ENCODE measurements at places on chromosomes 13 and 19. TPM values are rescaled to one million over a fixed set of nuclear protein-coding genes. Genes with fewer than 3 reads are reported as not detected.

Gene CEACAM7
- total RNA-seq = not detected

Gene ZNF443
- 3.3 TPM for total RNA-seq

Gene RASA3
- total RNA-seq = 19.1 TPM

Gene MZT1
- 8.9 TPM for total RNA-seq

Gene CSNK1A1L
- not detected for total RNA-seq

Gene PSG5
- not detected for total RNA-seq

Gene ACP7
- total RNA-seq = not detected

GRCh38 chr19:4717966-4718701 lies 5.5 kb downstream of the DPP9 start:
- H3K4me1 ChIP-seq = peaks cover 72% of the 10 kb centered on the region
- H3K27me3 ChIP-seq = no peaks in the 10 kb centered on the region
- DNase-seq = no peak
- H3K4me3 ChIP-seq = no peak overlapping the region
- peak overlapping the region; percentile 36 for H3K27ac ChIP-seq

- H3K27ac ChIP-seq = no peak overlapping the region
- no peak for DNase-seq
- H3K27me3 ChIP-seq = peaks cover 25% of the 10 kb centered on the region
- H3K4me1 ChIP-seq = peaks cover 9% of the 10 kb centered on the region
Observed at GRCh38 chr13:26054896-26055295, 3.1 kb upstream of the SHISA2 start.

- no peak overlapping the region for H3K4me3 ChIP-seq
- H3K27ac ChIP-seq = no peak overlapping the region
- no peaks in the 10 kb centered on the region for H3K36me3 ChIP-seq
- DNase-seq = no peak
- H3K4me1 ChIP-seq = no peaks in the 10 kb centered on the region
Observed at GRCh38 chr19:33684538-33685232, 62.9 kb downstream of the CHST8 start.

- H3K36me3 ChIP-seq = no peaks in the 10 kb centered on the region
- no peaks in the 10 kb centered on the region for H3K4me1 ChIP-seq
- no peaks in the 10 kb centered on the region for H3K27me3 ChIP-seq
- no peak for DNase-seq
- no peak overlapping the region for H3K4me3 ChIP-seq
Observed at GRCh38 chr19:36265856-36266374, 51.0 kb downstream of the ZNF146 start.

DNA sequence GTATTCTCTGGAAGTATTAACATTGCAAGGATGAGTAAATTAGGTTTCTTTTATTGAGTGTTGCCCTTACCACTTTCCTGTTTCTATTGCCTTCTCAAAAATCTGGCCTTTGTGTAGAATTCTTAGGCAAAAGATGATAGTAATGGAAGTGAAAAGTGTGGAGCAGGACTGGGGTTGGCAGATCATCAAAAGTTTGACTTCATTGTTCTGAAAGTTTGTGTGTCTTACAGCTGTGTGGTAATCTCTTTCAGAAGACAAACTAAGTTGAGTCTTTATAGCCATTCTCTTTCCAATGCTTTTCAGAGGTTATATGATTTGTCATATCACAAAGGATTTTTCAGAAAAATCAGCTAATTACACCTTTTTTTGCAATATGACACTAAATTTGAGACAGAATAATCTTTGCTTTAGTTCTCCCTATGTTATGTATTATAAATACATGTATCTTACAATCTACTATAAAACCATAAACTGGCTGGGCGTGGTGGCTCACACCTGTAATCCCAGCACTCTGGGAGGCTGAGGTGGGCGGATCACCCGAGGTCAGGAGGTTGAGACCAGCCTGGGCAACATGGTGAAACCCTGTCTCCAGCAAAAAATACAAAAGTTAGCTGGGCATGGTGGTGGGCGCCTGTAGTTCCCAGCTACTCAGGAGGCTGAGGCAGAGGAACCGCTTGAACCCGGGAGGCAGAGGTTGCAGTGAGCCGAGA lies 8.7 kb upstream of the KCNRG start:
- H3K4me1 ChIP-seq = peaks cover 23% of the 10 kb centered on the region
- H3K4me3 ChIP-seq = no peak overlapping the region
- peaks cover 52% of the 10 kb centered on the region for H3K36me3 ChIP-seq
- DNase-seq = no peak
- H3K27me3 ChIP-seq = no peaks in the 10 kb centered on the region

DNA sequence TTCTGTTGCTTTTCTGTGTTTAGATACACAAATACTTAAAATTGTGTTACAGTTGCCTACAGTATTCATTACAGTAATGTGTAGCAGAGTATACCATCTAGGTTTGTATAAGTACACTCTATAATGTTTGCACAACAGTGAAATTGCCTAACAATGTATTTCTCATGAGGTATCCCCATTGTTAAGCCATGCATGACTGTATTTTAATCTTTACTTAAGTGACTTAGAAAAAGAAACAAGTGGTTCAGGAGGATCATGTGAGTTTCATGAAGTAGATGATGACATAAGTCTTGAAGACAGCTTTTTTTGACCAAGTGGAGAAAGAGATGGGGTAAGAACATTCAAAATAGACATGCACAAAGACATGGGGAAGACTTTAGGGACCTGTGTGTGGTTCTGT lies 8.4 kb upstream of the KCTD4 start:
- H3K4me1 ChIP-seq = peaks cover 4% of the 10 kb centered on the region
- H3K27ac ChIP-seq = no peak overlapping the region
- DNase-seq = no peak

- no peaks in the 10 kb centered on the region for H3K36me3 ChIP-seq
- no peaks in the 10 kb centered on the region for H3K4me1 ChIP-seq
- H3K4me3 ChIP-seq = no peak overlapping the region
- no peak overlapping the region for H3K27ac ChIP-seq
- no peaks in the 10 kb centered on the region for H3K27me3 ChIP-seq
Observed at GRCh38 chr13:40126306-40127085, 471.0 kb downstream of the COG6 start.

DNA sequence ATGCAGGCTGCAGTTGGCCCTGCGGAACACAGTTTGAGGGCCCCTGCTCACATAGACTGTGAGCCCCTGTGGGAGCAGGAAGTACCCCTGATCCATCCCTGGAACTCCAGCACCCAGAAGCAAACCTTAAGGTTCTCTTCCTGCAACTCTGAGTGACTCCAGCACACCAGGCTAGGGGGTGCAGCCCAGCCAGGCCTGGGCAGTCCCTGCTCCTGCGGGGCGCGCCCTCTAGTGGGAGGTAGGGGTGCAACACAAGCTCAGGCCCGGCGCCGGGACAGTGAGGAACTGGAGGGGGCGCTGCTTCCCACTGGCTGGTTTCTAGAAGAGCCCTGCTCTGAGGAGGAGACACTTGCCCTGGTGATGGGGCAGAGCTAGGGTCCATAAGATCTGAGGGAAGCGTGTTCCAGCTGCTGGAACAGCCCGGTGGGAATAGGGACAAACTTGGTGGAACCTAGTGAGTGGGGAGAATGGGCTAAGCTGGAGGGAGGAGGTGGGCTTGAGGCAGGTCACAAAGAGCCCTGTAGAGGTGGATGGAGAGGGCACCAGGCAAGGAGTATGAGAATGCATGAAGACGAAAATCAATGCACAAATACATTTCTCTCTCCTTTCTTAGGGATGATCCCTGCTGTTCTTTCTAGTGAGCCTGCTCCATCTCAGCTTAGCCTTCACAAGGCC lies 5.0 kb downstream of the ZSCAN5A start:
- H3K4me3 ChIP-seq = no peak overlapping the region
- H3K27me3 ChIP-seq = no peaks in the 10 kb centered on the region
- peak; percentile 81 for DNase-seq
- peaks cover 9% of the 10 kb centered on the region for H3K4me1 ChIP-seq
- H3K27ac ChIP-seq = no peak overlapping the region

DNA sequence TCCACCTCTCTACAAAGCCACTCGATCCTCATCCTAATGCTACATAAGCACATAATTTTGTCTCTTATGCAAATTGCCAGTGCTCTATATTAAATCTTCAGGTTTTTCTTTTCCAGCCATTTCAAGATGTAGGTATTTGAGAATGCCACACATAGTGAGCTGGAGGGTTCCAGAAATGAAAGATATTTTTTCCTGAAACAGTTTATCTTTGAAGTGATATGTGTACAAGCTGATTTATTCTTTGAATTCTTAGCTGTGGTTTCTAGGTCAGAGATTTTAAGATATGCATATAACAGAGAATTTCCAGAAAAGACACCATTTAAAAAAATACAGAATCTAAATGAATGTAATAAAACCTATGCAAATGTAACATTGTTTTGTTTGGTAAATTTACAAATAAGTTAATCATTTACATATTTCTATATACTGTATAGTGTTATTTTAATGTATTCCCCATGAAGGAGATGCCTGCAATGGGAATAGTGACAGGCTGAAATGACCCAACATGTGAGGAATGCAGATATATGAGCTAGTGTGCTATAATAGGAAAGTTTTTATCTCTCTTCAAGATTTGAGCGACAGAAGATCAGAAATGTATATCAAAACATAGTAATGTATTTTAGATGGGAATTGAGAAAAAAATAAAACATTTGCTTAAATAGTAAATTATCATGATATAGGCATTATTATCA lies 570.2 kb downstream of the SLITRK1 start:
- no peaks in the 10 kb centered on the region for H3K4me1 ChIP-seq
- no peaks in the 10 kb centered on the region for H3K27me3 ChIP-seq
- H3K4me3 ChIP-seq = no peak overlapping the region

DNA sequence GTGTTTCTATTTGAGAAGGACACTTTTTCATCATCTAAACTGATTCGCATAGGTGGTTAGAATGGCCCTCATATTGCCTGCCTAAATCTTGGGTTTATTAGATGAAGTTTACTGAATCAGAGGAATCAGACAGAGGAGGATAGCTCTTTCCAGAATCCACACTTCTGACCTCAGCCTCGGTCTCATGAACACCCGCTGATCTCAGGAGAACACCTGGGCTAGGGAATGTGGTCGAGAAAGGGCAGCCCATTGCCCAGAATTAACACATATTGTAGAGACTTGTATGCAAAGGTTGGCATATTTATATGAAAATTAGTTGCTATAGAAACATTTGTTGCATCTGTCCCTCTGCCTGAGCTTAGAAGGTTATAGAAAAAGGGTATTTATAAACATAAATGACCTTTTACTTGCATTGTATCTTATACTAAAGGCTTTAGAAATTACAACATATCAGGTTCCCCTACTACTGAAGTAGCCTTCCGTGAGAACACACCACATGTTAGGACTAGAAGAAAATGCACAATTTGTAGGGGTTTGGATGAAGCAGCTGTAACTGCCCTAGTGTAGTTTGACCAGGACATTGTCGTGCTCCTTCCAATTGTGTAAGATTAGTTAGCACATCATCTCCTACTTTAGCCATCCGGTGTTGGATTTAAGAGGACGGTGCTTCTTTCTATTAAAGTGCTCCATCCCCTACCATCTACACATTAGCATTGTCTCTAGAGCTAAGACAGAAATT lies 103.8 kb downstream of the TNFRSF19 start:
- no peak overlapping the region for H3K27ac ChIP-seq
- no peak for DNase-seq
- H3K27me3 ChIP-seq = no peaks in the 10 kb centered on the region
- no peaks in the 10 kb centered on the region for H3K4me1 ChIP-seq
- peaks cover 8% of the 10 kb centered on the region for H3K36me3 ChIP-seq

- peaks cover 8% of the 10 kb centered on the region for H3K4me1 ChIP-seq
- no peak within 1 kb of the TSS for H3K27ac ChIP-seq
- peaks cover 8% of the 10 kb centered on the region for H3K27me3 ChIP-seq
Observed at GRCh38 chr19:50513746-50514345, at the start of gene ASPDH. Gene ASPDH, minus strand, starts transcription at chr19:50513913. Its CDS starts 90 bp downstream, at chr19:50513823.

GRCh38 chr19:3368441-3368795 lies 2.0 kb downstream of the NFIC start:
- peak overlapping the region; percentile 91 for H3K27ac ChIP-seq
- H3K4me1 ChIP-seq = peaks cover 58% of the 10 kb centered on the region
- H3K4me3 ChIP-seq = peak overlapping the region; percentile 76
- H3K36me3 ChIP-seq = peaks cover 3% of the 10 kb centered on the region
- H3K27me3 ChIP-seq = no peaks in the 10 kb centered on the region

DNA sequence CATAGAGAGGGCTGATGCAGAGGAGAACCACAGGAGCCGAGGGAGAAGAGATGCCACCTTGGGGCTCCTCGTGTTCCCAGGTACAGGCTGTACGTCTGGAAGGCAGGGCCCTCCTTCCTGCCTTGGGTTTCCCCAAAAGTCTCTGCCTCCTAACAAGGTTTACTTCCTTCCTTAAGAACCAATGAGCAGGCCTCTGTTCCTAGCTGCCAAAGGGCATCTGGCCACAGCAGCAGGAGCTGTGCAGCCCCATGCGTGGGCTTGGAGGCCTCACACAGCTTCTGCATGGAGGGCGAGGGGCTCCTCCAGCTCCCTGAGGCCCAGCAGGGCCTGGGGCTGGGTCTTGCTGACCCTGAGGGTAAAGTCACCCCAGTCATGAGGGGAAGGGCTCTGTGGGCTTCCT lies 40.6 kb upstream of the TSHZ3 start:
- no peaks in the 10 kb centered on the region for H3K4me1 ChIP-seq
- H3K27me3 ChIP-seq = no peaks in the 10 kb centered on the region
- no peak overlapping the region for H3K27ac ChIP-seq
- H3K4me3 ChIP-seq = no peak overlapping the region

Data from lower lobe of right lung (tissue), 2 donors.